NCI-H446 treated with DMSO at 0.1 percent for 48 hours (cell line): ENCODE measurements at places on chromosomes 1 and 21.

GRCh38 chr1:155769257-155769656, 80.4 kb downstream of the DAP3 start:
- DNase-seq: no peak

GRCh38 chr1:226762988-226763904, 24.2 kb upstream of the ITPKB start:
- no peak for DNase-seq

GRCh38 chr1:226344441-226345259, 35.7 kb upstream of the LIN9 start:
- DNase-seq: no peak

GRCh38 chr1:232643251-232643650, 13.3 kb upstream of the SIPA1L2 start:
- DNase-seq: no peak

- no peak for DNase-seq
Observed at GRCh38 chr1:116127848-116128540, 16.8 kb downstream of the MAB21L3 start.

- DNase-seq: no peak
Observed at GRCh38 chr1:91683598-91683951, 182.9 kb downstream of the CDC7 start.

GRCh38 chr1:22487781-22488180, 36.1 kb downstream of the ZBTB40 start:
- DNase-seq: no peak

DNA sequence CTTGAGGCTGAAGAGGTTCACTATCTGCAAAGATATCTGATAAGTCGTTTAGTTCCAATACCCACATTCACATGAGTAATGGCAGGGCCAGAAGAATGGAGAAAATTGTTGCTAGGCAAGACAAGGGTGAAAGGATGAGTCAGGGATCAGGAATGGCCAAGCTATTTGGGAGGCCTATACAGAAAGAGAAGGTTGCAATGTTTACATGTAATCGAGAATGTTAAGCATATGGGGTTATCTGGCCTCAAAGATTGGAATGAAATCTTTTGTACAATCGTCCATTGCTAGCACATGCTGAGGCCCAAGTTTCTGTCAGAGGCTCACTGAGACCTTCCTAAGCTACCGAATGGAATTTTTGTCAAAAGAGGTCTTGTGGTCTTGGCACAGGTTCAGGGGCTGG, 299.9 kb upstream of the PLD5 start:
- DNase-seq: no peak

DNA sequence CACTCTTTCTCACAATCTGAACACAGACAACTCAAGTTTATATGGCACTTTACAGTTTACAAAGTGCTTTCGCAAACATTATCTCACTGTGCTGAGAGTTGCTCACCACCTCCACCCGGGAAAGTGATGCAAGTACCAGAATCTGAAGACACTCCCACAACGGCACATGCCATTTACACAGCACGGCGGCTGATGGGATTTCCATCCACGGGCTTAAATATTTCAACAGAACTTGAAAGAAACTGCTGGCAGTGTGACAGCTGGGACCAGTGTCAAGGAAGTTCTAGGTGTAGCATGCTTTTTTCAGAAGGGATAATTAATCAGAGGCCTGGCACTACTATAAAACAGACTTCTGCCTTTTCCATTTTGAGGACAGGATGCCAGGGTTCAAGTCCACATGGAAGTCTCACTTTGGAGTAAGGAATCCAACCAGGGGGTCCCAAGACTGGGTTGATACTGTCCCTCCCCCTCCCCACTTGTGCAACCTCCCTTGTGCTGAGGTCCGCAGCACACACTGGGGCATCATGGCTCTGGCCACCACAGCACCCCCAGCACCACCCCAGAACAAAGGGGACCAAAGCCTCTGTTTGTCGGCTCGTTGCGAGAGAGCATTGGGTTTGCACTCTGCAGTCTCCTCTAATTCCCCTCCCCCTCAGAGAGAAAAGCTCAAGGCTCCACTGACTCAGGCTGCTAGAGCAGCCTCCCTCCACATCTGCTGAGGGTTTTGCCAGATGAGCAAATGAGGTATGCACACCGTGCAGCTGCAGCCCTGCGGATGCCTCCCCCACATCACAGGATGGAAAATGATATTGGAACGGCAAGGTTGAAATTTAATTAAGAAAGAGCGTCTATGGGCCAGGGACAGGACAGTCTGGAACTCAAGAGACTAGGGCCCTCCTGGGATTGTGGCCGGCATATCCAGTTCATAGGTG, 154.9 kb downstream of the TGFBR3 start:
- no peak for DNase-seq

DNA sequence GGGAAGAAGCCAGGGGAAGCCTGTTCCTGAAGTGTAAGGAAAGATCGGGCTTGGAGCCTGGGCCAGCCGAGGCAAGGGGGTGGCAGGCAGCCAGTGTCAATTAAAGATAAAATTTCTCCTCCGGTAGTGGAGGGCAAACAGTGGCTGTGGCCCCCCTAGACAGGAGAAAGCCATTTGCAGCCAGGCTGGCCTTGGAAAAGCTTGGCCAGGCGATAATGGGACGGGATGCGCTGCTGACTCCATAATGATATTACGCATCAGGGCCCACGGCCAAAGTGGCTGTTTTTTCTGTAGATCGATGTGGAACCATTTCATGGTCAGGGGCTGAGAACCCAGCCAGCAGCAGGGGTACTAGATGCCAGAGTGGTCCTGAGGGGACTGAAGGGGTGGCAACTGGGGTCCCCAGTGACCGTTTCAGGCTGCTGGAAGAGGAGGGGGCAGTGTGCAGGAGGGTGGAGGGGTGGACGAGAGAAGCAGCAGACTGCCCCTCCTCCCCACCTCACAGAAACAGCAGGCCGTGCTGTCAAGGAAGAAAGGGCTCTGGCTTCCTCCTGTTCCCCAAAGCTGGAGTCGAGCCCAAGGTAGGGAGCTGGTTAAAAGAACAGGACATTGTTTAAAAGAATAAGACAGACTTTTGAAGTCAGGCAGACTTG, 25.2 kb downstream of the KCNC4 start:
- peak; percentile 87 for DNase-seq

- peak; percentile 23 for DNase-seq
Observed at GRCh38 chr1:59880735-59881134, 45.8 kb downstream of the CYP2J2 start.

- no peak for DNase-seq
Observed at GRCh38 chr21:34029743-34030528, 43.4 kb upstream of the MRPS6 start.

GRCh38 chr1:42319128-42319851, 15.7 kb downstream of the FOXJ3 start:
- no peak for DNase-seq
